Endothelial cell of umbilical vein (primary cell): ENCODE measurements at places on chromosomes 11 and 22. TPM values are rescaled to one million over a fixed set of nuclear protein-coding genes. Genes with fewer than 3 reads are reported as not detected.

TYR gene
- not detected in 2 replicates for total RNA-seq

- no peaks in the 10 kb centered on the region for H3K36me3 ChIP-seq
- no peaks in the 10 kb centered on the region for H3K4me1 ChIP-seq
- no peaks in the 10 kb centered on the region for H3K27me3 ChIP-seq
- no peak for DNase-seq
- no peak overlapping the region for H3K4me3 ChIP-seq
Observed at GRCh38 chr11:79273781-79274180, 167.0 kb downstream of the TENM4 start.

DSCAML1 gene
- not detected in 2 replicates for total RNA-seq

- no peak overlapping the region for H3K27ac ChIP-seq
- H3K27me3 ChIP-seq: no peaks in the 10 kb centered on the region
- H3K36me3 ChIP-seq: no peaks in the 10 kb centered on the region
- H3K4me1 ChIP-seq: peaks cover 5% of the 10 kb centered on the region
- peak; percentile 58 for DNase-seq
Observed at GRCh38 chr11:80783561-80783960, 1342.7 kb upstream of the TENM4 start.

DNA sequence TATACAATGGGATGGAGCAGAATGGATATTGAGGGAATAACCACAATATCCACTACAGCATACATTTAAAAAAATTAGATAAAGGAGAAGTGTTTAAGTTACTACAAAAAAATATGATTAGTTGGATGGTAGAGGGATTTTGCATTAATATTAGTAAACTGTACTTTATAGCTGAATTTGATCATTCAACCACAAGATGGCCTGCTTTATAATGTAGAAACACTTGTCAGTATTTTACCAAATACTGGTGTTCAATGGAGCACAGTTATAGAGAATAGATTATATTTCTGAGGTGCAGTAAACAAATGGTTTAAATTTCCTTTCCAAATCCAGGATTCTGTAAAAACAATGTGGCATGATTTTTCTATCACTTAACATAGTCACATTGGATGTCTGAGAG is 818.8 kb upstream of the CHORDC1 start:
- H3K4me3 ChIP-seq: no peak overlapping the region
- peak; percentile 2 for DNase-seq
- no peaks in the 10 kb centered on the region for H3K4me1 ChIP-seq
- no peaks in the 10 kb centered on the region for H3K36me3 ChIP-seq
- no peak overlapping the region for H3K27ac ChIP-seq
- H3K27me3 ChIP-seq: no peaks in the 10 kb centered on the region

TRIM51 gene
- total RNA-seq: not detected in 2 replicates

- H3K27ac ChIP-seq: no peak overlapping the region
- H3K4me3 ChIP-seq: no peak overlapping the region
- DNase-seq: no peak
- no peaks in the 10 kb centered on the region for H3K4me1 ChIP-seq
- no peaks in the 10 kb centered on the region for H3K27me3 ChIP-seq
Observed at GRCh38 chr22:50416996-50417395, 57.8 kb downstream of the SBF1 start.

DNA sequence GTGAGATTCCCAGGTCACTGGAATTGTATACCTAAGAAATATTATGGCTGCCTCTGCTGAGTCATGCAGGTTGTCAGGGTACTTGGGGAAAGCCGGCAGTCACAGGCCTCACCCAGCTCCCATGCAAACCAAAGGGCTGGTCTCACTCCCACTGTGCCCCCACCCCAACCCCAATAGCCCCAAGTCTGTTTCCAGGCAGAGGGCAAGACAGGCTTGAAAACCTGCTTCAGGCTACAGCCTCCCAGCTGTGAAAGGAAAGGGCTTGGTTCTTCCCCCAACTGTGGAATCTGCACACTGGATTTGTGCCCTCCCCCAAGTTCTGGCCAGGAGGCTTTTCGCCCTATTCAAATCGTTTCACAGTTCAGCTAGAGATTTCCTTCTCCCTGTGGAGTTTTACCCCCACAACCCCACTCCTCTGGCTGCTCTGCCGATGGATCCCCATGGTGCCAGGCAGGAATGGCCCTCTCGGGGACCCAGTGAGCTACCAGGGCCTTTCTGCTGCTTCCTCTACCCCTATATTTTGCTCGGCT is 37.0 kb upstream of the ABTB2 start:
- no peaks in the 10 kb centered on the region for H3K27me3 ChIP-seq
- H3K36me3 ChIP-seq: no peaks in the 10 kb centered on the region
- no peak for DNase-seq
- H3K27ac ChIP-seq: no peak overlapping the region
- H3K4me3 ChIP-seq: no peak overlapping the region

DNA sequence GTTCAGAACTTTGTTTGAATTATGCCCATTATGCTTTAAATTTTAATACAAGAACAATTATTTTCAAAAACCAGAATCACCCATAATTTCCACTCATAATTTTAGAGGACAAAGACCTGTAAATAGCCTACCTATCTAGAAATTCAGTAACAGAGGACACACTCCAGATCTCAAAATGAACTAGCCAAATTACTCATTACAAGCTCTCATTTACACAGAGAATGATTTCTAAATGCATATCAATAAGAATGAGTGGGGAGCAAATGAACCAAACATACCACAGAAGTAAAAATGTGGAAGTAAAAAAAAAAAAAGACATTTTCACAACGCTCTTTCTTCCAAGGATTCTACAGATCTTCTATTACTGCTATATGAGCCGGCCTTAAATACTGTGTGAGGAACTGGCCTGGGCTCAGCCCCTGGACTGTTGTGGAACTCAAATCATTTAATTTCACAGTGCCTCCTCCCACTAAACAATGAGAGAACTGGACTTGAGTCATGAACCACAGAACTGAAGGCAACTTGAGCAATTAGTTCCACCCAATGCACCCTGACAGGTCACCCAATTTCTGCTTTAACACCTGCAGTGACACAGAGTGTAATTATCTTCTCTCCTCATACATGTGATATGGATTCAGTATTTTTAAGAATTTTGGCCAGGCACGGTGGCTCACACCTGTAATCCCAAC is 8.0 kb downstream of the MRTFA start:
- no peak overlapping the region for H3K27ac ChIP-seq
- H3K4me1 ChIP-seq: no peaks in the 10 kb centered on the region
- H3K36me3 ChIP-seq: no peaks in the 10 kb centered on the region
- H3K4me3 ChIP-seq: no peak overlapping the region
- no peaks in the 10 kb centered on the region for H3K27me3 ChIP-seq

DNA sequence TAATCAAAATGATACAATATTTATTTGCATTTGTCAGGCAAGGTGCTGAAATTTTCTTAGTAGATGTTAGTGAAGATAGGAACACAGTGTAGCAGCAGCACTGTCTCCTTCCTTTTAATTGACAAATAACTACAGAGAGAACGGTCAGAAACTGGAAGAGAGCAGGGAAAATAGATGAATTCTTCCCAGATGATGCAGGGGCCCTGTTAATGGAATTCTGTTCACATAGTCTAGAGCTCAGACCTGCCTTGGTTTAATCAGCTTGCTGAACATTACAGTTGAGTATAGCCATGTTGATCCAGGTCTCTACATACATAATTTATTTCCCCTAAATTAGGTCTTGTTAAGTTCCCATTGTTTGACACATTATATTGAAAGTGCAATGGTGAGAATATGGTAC is 127.4 kb downstream of the SLC17A6 start:
- H3K27me3 ChIP-seq: no peaks in the 10 kb centered on the region
- H3K4me1 ChIP-seq: no peaks in the 10 kb centered on the region
- H3K36me3 ChIP-seq: no peaks in the 10 kb centered on the region

DNA sequence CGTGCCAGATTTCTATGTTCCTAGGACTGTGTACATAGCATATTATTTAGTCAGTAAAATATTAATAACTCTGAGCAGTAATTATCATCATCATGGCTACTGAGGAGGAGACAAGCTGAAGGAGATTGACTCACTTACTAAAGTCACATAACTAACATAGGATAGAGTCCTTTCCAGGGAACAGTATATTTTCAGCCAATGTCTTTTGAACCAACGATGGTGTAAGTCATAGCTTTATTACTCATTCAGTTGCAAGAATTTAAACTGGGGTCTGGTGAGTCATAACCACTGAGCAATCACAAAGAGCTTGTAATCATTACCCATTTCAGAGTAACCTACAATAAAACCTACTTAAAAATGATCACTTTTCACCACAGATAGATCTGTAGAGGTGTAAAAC is 1564.8 kb upstream of the TENM4 start:
- H3K27me3 ChIP-seq: no peaks in the 10 kb centered on the region
- no peak overlapping the region for H3K27ac ChIP-seq
- H3K4me1 ChIP-seq: peaks cover 5% of the 10 kb centered on the region
- H3K4me3 ChIP-seq: no peak overlapping the region
- no peaks in the 10 kb centered on the region for H3K36me3 ChIP-seq

DNA sequence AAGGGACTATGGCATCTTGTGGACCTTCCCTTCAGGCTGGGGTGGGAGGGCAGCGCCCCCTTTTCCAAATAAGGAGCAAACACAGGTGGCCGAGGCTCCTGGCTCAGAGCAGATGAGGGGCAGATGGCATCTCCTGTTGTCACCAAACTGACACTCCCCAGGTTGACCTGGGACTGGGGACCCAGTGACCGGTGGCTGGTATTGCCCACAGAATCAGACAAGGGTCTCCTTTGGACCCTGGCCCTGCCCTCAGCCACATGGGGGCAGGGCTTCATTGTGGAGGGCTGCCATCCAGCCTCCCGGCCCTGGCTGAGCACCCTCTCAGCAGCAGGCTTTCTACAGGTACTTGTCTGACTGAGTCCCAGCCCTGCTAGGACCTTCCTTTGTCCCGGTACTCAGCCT is 842 bp upstream of the SIGIRR start:
- peaks cover 21% of the 10 kb centered on the region for H3K4me1 ChIP-seq
- H3K27ac ChIP-seq: peak overlapping the region; percentile 30
- H3K4me3 ChIP-seq: no peak overlapping the region

APOL1 gene
- 9.3 and 14.1 TPM in 2 replicates for total RNA-seq

DNA sequence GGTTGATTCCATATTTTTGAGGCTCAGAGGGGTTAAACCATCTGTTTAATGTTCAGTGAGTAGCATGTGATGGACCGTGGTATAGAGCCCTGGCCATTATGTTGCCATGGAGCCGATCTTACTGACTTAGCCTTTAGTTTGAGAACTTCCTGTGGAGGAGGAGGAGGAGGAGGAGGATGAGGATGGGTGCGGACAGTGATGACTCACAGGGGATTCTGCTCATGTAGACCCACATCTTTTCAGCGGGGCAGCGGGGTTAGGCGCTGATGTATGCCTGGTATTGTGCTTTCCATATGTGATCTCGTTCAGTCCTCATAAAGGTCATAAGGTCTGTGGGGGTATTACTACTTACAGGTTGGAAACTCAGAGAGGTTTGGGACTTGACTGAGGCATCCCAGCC is 13.9 kb downstream of the STX3 start:
- no peak overlapping the region for H3K4me3 ChIP-seq
- DNase-seq: no peak
- H3K4me1 ChIP-seq: peaks cover 14% of the 10 kb centered on the region
- no peak overlapping the region for H3K27ac ChIP-seq
- no peaks in the 10 kb centered on the region for H3K27me3 ChIP-seq

TMPRSS13 gene
- total RNA-seq: 0.46 TPM in 1 of 2 replicates, not detected in the other

DNA sequence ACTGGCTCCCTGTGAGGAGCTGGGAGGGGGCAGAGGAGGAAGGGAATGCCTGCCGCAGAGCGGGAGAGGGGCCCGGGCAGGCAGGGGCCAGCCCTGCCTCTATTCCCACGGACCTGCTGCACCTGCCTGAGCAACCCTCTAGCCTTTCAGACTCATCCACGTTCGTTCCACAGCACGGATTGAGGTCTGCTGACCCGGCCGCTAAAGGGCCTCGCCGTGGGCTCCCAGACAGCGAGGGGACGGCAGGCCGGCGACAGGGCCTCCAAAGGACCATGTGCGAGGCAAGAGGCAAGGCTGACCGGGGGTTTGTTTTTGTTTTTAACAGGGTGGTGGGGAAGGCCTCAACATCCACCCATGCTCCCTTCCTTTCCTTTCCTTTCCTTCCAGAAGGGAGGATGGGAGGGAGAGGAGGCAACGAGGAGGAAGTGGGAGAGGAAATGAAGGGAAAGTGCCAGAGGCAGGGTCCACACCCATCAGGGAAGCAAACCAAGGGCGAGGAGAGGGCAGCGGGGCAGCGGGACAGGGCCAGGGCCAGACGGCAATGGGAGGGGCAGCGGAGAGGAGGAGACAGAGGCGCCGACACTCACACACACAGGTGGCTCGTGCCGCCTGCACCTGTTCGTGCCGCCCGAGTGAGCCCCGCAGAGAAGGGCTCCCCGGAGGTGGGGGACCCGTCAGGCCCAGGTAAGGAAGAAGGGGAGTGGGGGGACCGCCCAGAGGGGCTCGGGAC is 7.5 kb downstream of the LRFN4 start:
- DNase-seq: no peak
- H3K4me1 ChIP-seq: no peaks in the 10 kb centered on the region
- H3K4me3 ChIP-seq: no peak overlapping the region
- no peaks in the 10 kb centered on the region for H3K36me3 ChIP-seq
- H3K27ac ChIP-seq: no peak overlapping the region

AAMDC gene
- 51.0 and 57.1 TPM in 2 replicates for total RNA-seq

RNF121 gene
- 61.4 and 61.7 TPM in 2 replicates for total RNA-seq

GRCh38 chr11:112024178-112024772 is 933 bp upstream of the DLAT start:
- H3K36me3 ChIP-seq: peaks cover 8% of the 10 kb centered on the region
- H3K4me1 ChIP-seq: peaks cover 11% of the 10 kb centered on the region
- no peak for DNase-seq
- H3K4me3 ChIP-seq: peak overlapping the region; percentile 63
- no peaks in the 10 kb centered on the region for H3K27me3 ChIP-seq
- H3K27ac ChIP-seq: peak overlapping the region; percentile 64

DNA sequence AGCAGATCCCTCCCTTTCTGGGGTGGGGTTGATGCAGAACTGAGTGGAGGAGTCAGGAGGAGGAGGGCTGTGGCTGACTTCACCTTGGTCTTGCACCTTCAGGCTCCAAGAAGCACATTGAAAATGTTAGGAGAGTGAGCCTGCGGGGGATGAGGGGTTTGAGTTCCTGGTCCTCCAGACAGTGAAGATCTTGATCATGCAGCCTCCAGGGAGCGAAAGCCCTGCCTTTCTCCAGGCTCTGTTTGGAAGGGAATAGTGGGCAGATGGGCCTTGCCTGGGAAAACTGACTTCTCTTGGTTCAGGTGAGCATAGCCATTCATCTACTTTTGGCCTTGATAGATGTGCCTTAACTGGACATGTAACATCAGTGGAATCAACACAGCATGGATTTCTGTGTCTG is 267.6 kb upstream of the B3GAT1 start:
- no peak overlapping the region for H3K27ac ChIP-seq
- no peak for DNase-seq
- no peaks in the 10 kb centered on the region for H3K27me3 ChIP-seq
- no peak overlapping the region for H3K4me3 ChIP-seq

FOLR2 gene
- not detected in 2 replicates for total RNA-seq

DNA sequence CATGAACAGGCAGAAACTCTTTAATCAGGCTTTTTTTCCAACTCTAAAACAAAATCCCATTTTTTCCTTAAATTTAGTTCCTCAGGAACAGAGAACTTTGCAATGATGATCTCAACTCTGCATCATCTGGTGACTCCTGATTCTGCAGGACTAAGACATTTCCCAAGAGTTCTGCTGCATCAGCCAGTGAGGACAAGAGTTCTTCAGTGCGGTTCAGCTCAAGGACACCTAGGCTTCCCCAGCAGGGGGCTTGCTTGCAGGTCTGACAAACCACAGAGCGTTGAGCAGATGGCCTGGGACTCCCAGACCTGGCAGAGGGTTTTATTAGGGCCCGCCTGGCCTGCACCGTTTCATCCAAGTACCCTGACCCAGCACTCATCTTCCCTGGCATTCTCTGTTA is 6.4 kb downstream of the CDCA5 start:
- H3K27ac ChIP-seq: no peak overlapping the region
- H3K4me1 ChIP-seq: no peaks in the 10 kb centered on the region
- no peaks in the 10 kb centered on the region for H3K27me3 ChIP-seq
- DNase-seq: no peak
